ENCODE measurements at places on chromosomes 7 and 10. TPM values are rescaled to one million over a fixed set of nuclear protein-coding genes. Genes with fewer than 3 reads are reported as not detected.

AKR1B15 gene
- total RNA-seq = not detected

CDH23 gene
- total RNA-seq = 0.17 TPM

PROSER2 gene
- total RNA-seq = 2.0 TPM

FAM241B gene
- 0.29 TPM for total RNA-seq

RBM20 gene
- total RNA-seq = not detected

HTRA1 gene
- 159 TPM for total RNA-seq

ANXA8L1 gene
- 0.44 TPM for total RNA-seq

SFXN2 gene
- total RNA-seq = 2.6 TPM

FGF8 gene
- total RNA-seq = 0.17 TPM

AKR1D1 gene
- total RNA-seq = not detected

PRR15 gene
- total RNA-seq = not detected

NUTM2E gene
- not detected for total RNA-seq

UNCX gene
- not detected for total RNA-seq

ADCYAP1R1 gene
- total RNA-seq = not detected

EGFR gene
- total RNA-seq = 88.3 TPM

FAM131B gene
- 3.9 TPM for total RNA-seq

PAPOLB gene
- 0.15 TPM for total RNA-seq

MDFIC gene
- 57.7 TPM for total RNA-seq

C10orf143 gene
- 0.87 TPM for total RNA-seq

GPRIN2 gene
- total RNA-seq = not detected

PPP1R3A gene
- not detected for total RNA-seq

SPDYE2B gene
- total RNA-seq = not detected

RAB19 gene
- not detected for total RNA-seq

PTF1A gene
- total RNA-seq = not detected

UROS gene
- total RNA-seq = 65.8 TPM

FAM25G gene
- total RNA-seq = not detected

CRYGN gene
- 0.58 TPM for total RNA-seq

HOXA2 gene
- total RNA-seq = 1.3 TPM

OR2A1 gene
- total RNA-seq = under 0.01 TPM

TWNK gene
- 2.9 TPM for total RNA-seq

POU6F2 gene
- not detected for total RNA-seq

KNDC1 gene
- total RNA-seq = 2.3 TPM

AGAP5 gene
- total RNA-seq = 4.1 TPM

NFE2L3 gene
- total RNA-seq = 1.2 TPM

ZNF282 gene
- 25.3 TPM for total RNA-seq
